ENCODE measurements at places on chromosomes 12 and 14. TPM values are rescaled to one million over a fixed set of nuclear protein-coding genes. Genes with fewer than 3 reads are reported as not detected.

Gene GALC
- 85.9 TPM for total RNA-seq

Gene MFAP5
- total RNA-seq: 2.8 TPM

Gene SLC15A4
- 33.5 TPM for total RNA-seq

Gene SLC48A1
- total RNA-seq: 39.0 TPM

DNA sequence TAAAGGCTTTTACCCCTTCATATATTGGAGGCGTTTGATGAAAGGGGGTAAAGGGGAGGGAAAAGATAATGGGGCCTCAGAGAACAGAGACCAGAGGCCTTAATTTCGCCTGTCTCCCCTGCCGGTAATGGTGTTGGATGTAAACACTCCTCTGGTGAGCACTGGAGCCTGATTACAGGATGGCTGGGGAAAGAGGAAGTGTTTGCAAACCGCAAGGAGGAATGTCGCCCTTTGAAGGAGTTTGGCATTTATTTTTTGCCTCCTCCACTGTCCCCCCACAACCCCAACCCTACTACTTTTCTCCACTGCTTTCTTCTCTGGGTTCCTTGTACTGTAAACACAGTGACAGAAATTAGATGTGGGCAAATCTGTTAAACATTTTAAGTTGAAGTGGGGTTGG, 211.9 kb upstream of the TBX3 start:
- DNase-seq: no peak

- DNase-seq: no peak
Measured at GRCh38 chr14:101155575-101155974, 252.1 kb upstream of the RTL1 start.

DNA sequence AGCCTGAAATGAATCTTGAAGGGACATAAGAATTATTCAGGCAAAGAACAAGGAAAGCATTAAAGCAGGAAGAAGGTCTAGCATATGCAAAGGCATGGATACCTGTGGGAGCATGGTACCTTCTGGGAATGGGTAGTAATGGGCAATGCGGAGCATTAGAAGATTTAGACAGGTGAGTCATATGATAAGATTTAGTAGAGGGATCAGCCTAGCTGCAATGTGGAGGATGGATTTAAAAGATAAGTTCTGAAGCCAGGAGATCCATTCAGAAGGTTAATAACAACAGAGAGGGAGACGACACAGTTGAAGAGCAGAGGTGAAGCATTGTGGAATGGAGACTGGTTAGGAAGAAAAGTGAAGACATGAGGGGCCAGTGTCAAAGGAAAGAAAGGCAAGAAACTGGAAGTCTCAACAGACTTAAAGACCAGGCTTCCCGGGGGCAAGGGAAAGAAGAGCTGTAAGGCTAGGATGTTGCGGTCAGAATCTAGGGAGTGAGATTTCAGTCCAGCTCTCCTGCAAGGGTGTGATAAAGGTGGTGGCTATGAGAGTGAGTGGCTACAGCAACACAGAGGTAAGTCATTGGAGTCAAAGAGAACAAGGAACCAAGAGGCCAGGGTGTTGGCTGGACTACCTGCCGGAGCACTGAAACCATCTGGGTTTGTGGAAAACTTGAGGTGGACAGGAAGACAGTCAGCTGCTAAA, 5.6 kb upstream of the STAT6 start:
- no peak for DNase-seq

- no peak for DNase-seq
Measured at GRCh38 chr14:49212721-49213120, 373.5 kb downstream of the RPS29 start.

DNA sequence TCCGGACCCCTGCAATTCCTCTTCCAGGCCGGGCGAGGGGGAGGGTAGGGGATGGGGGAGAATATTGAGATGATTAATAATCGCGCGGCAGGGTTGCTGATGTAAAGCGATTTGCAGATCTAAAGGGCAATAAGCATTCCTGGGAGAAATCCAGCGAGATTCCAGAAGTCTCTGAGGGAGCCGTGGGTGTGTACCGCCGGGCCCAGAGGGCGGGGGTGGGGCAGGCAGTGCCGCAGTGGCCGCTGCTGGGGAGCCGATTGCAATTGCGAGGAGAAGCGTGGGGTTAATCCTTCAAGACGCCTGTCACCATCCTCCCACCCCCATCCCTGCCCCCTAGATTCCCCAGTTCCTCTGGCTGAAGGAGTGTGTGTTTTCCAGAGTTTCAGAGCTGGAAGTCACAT, 16.4 kb downstream of the FOS start:
- DNase-seq: peak; percentile 50
